Pons (tissue), 1 donor: ENCODE measurements at places on chromosomes 7 and 10.
A peak's percentile ranks its signal among the peaks of the same experiment; 100 is the strongest.

DNA sequence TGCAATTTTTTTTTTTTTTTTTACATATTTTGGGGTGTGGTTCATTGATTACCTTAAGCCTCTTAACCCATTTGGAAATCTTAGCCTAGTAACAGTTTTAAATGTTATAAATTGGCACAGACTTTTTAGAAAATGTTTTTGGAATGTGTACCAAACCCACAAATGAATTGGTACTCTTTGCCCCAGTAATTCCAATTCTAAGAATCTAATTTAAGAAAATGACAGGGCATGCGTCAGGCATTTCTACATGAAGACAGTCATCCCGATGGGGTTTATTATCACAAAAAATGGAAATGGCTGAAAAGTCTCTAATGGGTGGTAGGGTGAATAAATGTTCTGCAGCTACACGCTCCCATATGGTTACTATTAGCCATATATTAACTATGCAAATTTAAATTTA, 54.9 kb downstream of the ITIH5 start:
- DNase-seq, result no peak

GRCh38 chr10:48446785-48447184, 140.3 kb downstream of the MAPK8 start:
- DNase-seq, result no peak

DNA sequence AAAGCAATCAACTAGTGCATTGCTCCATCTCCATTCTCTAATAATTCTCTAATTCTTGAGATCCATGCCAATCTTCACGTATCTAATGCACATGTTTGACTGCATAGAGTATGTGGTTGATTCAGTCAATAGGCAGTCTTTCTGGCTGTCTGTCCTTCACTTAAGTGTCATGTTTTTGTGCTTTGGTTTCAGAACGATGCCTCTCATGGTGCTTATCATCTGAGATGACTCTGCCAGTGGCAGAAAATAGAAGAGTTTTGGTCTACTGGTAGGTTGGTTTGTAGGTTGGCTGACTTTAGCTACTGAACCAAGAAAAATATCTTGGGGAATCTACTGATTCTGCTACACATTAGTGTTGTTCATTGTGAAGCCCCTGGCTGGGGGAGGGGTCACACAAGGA, 364.2 kb downstream of the SFMBT2 start:
- no peak for DNase-seq

DNA sequence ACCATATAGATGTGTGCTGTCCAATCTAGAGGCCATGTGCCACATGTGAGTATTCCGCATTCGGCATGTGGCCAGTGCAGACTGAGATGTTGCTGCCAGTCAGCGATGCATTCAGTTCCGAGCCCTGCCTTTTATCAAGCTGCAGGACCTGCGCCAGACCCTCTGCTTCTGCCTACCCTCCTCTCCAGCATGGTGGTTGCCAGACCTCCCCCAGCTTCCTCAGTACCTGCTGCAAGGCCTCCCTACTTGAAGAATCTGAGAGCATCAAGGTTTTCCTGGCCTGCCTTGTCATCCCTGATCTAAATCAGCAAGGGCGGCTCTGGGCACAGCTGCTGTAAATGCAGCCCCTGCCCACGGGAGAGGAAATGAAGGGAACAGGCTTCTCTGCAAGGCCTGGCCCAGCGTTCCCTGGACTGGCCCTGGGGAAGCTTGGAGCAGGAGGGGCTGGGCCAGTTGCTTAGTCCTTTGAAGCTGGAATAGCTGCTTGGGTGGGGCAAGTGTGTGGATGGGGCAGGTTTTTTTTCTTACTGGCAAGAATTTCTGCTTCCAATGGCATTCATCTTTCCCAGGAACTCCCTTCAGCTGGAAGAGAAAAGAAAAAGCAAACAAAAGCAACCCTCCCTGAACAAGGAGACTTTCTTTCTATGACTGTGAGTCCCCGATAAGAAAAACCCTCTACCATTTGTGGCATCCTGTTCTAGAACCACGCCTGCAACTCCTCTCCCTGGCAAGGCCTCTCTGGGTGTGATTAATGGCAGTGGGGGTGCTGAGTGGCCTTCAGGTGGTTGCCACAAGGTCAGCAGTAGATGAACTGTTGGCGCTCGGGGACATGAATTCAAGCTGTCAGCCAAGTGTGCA, 93.0 kb downstream of the NHLRC2 start:
- DNase-seq, result no peak

GRCh38 chr10:33087152-33087551, 129.1 kb upstream of the ITGB1 start:
- DNase-seq, result no peak

- peak; percentile 8 for DNase-seq
Observed at GRCh38 chr10:14838582-14839304, 637 bp downstream of the HSPA14 start.

- DNase-seq, result no peak
Observed at GRCh38 chr7:126213876-126214275, 1038.9 kb downstream of the GRM8 start.

GRCh38 chr10:9825491-9826018, 1192.1 kb upstream of the CELF2 start:
- DNase-seq, result no peak

DNA sequence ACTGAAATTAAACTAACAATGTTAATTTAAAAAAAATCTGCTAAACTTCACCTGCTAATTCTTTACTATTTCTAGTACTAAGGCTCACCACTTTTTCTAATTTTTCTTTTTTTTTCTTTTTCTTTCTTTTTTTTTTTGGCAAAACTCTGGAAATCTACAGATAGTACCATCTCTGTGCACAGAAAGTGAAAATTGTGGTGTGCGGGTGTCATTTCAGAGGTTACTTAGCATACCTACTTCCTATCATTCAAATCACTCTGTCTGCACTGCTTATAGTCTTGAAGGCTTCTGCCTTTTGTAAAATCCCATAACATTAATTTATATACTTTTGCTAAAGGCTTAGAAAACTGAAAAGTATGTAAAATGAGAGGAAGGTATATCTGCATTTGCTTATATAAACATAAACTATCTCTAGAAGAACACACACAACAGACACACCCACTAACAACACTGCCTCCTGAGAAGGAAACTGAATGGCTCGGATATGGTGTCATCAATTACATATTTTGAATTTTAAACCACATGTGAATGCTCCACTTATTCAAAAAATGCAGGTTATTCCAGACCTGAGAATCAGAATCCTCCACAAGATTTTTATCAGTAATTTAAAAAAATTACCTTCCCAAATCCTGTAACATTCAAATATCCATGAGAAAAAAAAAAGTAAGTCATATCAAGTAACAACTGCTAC, 229.5 kb downstream of the PARD3 start:
- no peak for DNase-seq

DNA sequence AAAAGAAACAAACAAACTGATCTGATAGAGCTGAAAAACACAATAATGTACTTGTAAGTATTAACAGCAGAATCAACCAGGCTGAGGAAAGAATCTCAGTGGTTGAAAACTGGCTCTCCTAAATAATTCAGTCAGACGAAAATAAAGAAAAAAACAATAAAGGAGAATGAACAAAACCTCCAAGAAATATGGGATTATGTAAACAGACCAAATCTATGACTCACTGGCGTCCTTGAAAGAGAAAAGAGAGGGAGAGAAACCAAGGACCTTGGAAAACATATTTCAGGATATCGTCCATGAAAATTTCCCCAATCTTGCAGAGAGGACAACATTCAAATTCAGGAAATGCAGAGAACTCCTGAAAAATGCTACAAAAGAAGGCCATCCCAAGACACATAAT, 62.9 kb downstream of the FBXL13 start:
- DNase-seq, result no peak

- DNase-seq, result no peak
Observed at GRCh38 chr7:128076796-128077271, 45.6 kb upstream of the LRRC4 start.

DNA sequence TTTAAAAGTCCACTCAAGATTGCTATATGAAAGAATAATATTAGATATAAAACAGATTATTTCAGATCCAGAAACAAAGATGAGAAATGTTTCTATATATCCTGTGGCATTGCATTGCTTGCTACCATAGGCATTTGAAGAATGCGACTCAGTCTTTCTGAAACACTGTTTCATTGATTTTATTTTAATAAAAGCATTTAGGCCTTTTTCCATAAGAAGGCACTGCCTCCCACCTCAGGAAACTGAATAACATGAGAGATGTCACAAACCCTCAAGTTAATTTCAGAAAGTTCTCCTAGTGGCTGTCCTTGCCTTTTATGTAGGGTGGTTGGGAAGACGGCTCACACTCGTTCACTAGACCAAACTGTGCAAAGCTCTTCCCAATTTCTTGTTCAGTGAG, 23.3 kb downstream of the PRPS1L1 start:
- DNase-seq, result no peak

DNA sequence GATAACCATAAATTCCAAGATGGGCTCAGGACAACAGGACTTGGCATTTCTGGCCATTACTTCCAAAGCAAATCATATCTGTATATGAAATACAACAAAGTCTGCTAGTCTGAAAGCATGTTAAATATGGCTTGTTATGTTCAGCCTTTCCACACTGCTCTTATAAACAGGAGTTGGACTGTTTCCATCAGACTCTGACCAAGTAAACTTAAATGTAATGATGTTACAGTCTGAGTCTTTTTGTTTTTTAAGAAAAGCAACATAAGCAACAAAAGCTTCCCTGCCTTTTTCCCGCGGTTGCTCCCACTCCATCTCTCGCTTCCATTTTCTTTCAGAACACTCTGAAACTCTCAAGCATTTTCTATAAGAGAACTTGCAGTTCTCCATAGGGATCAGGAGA, 8.1 kb upstream of the CDCA7L start:
- no peak for DNase-seq

GRCh38 chr10:44883593-44884331, 27.4 kb upstream of the TMEM72 start:
- no peak for DNase-seq

GRCh38 chr10:116554628-116555027, 8.9 kb downstream of the PNLIP start:
- no peak for DNase-seq

DNA sequence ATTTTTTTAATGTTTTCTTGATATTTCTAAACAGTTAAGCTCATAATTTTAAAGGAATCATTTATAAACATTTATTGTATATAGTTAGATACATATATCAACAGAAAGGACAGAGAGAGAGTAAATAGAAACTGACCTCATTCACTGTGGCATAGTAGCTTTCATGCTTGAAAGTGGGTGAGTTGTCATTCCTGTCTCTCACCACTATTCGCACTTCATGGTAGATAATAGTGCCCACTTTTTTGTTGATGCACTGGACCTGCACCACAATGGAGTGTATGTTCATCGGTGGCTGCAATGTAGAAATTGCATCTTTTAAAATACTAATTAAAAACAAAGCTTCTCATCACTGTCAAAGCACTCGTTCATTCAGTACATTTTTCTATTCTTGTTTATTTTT, 432.0 kb downstream of the PCDH15 start:
- DNase-seq, result no peak

- no peak for DNase-seq
Observed at GRCh38 chr7:79199961-79200360, 253.5 kb downstream of the MAGI2 start.

- no peak for DNase-seq
Observed at GRCh38 chr10:34654211-34654610, 160.9 kb downstream of the PARD3 start.

DNA sequence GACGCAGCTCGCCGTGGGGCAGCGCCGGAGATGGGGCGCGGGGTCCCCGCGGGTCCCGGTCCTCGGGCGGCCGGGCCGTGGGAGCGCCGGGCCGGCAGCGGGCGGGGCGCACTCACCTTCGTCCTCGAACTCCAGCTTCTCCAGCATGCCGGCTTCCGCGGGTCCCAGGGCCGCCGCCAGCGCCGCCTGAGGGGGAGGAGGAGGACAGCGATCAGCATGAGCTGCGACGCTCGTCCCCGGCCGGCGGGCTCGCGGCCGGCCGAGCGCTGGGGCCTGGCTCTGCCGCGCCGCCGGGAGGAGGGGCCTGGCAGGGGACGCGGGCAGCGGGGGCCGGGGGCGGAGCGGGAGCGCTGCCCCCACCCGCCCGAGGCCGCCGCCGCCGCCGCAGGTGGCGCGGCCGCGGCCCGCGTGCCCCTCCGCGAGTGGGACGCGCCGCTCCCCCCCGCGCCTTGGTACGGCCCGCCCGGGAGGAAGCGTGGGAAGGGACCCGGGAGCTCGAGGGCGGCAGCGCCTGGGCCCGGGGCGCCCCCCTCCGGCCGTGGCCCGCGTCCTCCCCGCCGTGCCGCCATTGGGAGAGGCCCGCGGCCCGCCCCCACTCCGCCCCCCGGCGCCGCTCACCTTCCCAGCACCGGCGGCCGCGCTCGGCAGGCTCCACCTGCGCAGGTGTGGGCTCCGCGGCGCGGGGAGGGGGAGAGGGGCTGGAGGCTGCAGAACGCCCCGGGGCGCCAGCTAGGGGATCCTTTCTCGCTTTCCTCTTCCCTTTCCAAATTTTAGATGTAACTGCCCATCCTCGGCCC, 112.5 kb upstream of the RHEB start:
- peak; percentile 57 for DNase-seq

- DNase-seq, result no peak
Observed at GRCh38 chr10:36448760-36449691, 676.4 kb upstream of the ANKRD30A start.

DNA sequence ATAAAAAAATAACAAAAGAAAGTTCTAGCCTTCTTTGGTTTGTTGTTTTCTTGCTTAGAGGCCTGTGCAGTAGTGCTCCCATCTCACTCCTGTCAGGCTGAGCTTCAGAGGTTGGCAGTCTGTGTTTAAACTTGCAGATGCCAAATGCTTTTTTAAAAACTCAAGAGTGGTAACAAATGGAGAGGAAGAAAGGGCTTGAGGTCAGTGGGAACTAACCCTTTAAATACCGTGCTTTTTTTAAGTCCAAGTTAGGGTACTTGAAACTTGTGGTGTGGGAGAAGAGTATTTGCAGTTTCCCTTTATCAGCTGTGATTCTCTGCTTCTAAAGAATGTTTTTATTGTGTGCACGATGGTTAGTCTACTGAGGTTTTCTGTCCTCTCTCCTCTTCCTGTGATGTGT, 29.4 kb downstream of the ZRANB1 start:
- DNase-seq, result peak; percentile 46
